ENCODE measurements at places on chromosomes 6 and 20.
A peak's percentile ranks its signal among the peaks of the same experiment; 100 is the strongest.

- DNase-seq = peak; percentile 78
Observed at GRCh38 chr6:149140137-149140909, 177.2 kb upstream of the TAB2 start.

DNA sequence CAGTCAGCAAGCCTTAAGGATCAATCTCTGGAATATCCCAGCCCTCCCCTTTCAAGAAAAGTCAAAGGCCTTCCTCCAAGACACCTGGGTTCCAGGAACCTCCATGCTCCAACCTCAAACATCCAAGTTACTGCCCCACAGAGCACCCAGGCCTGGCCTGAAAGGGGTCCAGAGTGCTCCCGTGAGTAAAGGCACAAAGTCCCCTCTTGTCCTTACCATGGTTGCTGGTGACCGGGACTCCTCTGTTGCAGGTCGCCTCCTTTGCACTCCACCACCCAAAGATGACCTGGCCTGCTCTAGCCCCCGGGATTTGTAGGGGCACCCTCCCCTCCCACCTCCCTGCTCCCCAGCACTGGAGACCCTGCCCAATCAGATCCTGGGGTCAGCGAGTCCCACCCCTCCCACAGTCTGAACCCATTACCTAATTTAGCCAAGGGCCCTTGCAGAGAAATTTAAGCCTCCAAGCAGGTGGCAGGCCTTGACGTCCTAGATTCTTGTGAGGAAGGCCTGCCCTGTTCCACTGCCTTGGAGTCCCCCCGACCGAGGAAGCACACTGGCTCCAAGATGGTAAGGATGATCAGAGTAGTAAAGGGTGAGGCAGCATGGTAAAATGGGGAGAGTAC is at the start of gene TNNC2:
TSS of gene TNNC2 (minus strand) at position 283 of the 623 bp plus-strand sequence. CDS start at position 219, 64 bp downstream.
- DNase-seq = no peak

DNA sequence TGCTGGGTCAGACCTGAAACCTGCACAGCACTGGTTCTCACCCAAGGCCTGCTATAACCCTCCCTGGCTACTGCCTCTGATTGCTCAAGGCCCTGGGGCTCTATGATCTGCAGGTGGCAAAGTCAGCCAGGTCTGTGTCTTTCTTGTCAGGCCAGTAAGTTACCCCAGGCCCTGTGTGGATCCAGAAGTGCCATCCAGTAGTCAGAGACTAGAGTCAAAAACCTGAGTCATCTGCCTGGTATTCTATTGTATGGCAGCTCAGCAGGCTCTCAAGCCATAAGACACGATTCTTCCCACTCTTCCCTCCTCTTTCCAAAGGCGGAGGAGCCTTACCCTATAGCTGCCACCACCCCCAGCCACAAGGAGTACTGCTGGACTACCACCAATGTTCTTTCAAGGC is 593.0 kb downstream of the FRK start:
- DNase-seq = no peak

GRCh38 chr6:117389227-117390057 is 36.3 kb downstream of the ROS1 start:
- DNase-seq = no peak

- peak; percentile 35 for DNase-seq
Observed at GRCh38 chr6:157800420-157801237, 22.4 kb upstream of the SNX9 start.

DNA sequence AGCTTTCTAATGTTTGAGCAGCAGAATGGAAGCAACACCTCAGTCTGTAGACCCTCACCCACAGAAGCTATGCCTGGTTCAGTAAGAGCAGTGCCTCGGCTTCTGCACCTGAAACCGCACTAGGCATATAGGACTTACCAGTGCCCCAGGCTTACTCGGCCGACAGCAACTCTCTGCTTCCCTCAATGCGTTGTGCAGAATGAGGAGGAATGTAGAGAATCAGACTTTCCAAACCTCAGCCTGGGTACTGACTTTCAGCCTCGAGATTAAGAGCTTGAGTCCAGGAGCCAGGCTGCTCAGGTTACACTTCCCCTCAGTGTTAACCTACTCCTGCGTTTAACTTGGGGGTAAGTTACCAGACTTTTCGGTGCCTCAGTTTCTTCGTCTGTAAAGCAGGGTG is 8.6 kb downstream of the EYA2 start:
- DNase-seq = no peak

- DNase-seq = no peak
Observed at GRCh38 chr6:5305968-5306626, 44.8 kb downstream of the FARS2 start.

- DNase-seq = no peak
Observed at GRCh38 chr6:129895692-129896091, 34.6 kb upstream of the TMEM244 start.

DNA sequence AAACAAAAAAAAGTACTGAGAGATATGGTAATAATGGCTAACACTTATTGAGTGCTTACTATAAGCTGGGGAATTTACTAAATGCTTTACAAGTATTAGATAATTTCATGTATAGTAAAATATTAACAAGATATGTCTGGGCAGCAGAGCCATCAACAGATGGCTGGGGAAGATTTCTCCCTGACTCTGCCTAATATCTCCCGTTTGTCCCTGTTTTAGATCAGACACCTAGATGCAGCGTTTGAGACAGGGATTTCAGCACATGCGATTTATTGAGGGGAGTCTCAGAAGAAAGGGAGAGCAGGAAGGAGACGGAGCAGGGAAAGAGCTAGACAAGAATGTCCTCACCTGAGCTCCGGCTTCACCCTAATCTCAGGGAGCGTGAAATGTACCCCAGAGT is 36.9 kb upstream of the ADGRF1 start:
- DNase-seq = no peak

- no peak for DNase-seq
Observed at GRCh38 chr20:39936401-39936800, 752.6 kb downstream of the MAFB start.

DNA sequence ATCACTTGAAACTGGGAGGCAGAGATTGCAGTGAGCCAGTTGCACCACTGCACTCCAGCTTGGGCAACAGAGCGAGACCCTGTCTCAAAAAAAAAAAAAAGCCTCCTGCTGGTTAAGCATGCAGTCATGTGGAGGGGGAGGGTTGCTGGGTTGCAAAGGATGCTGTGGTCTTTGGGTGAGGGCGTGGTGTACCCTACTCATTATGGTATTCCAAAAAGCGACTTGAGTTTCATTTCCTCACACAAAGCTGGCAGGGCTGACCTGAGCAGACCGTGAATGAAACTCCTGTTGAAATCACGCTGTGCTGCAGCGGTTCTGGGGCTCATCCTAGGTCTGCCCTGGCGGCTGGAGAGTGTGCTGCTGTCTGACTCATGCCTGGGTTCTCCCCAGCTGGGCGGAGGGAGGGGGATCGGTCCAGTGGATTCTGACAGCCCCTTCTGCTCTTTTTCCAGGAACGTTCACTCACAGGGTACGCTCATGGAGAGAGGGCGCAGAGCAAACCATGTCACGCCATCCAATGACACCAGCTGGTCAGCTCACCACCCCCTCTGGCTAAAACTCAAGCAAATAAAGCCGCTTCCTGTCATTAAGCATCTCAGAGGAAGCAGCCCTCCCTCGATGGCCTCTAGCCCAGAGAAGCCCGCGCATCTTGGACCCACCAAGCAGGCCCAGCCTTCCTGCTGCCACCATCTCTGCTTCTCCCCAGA is 166.2 kb downstream of the SCML4 start:
- peak; percentile 67 for DNase-seq

DNA sequence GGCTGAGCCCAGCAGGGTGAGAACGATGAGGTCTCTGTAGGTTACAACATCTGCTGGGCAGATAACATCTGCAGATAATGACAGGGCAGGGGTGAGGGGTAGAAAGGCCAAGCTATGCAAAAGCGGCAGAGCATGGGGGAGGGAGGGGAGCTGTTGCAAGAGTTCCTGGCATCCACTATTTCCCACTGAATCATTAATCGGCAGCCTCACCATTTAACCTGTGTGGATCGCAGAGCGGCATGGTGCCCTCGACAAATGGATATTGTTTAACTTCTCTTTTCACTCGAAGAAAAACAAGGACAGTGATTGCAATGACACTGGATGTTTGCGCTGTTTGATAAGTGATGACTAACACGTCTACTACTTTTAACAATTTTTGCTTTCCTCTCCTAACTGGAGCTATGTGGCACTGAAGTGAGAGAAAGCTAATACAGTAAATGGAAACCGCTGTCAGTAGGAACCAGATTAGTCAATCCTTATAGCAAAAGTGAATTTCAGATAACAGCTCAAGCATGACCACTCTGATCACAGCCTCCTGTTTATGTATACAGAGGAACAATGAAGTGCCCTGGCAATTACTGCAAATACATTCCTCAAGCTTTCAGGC is 381.5 kb downstream of the TFAP2A start:
- DNase-seq = no peak

- no peak for DNase-seq
Observed at GRCh38 chr6:150352321-150353296, 16.2 kb upstream of the IYD start.

- no peak for DNase-seq
Observed at GRCh38 chr20:10784554-10785183, 110.9 kb upstream of the JAG1 start.

DNA sequence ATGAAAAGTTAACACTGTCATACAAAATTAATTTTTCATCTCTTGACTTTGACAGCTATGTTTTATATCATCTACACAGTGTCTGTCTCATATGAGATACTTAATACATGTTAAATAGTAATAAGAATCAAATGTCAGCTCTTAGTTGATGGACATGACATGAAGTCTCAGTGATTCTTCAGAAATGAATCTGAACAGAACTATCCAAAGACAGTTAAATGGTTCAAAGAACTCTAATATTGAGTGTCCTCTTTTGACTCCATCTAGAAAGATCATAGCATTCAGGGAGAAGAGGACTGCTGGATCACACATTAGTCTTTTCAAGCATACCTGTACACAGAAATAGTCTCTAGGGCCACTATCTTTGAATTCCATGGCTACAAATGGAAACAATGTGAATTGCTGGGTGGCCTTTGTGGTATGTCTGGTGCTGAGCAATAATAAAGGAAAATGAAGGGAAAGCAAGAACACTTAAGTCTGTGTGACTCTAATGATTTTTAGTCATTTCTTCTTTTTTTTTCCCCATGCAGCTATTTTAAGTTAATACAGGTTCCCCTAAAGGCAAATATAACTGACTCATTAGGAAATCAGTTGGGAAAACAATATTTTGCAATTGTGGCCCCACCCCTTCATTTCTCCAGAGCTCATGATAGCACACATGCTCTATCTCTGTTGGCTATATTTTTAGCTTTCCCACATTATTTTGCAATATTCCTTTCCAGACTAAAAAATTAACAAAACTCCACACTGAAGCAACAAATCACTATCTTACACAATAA is 367.5 kb downstream of the GRIK2 start:
- DNase-seq = no peak

DNA sequence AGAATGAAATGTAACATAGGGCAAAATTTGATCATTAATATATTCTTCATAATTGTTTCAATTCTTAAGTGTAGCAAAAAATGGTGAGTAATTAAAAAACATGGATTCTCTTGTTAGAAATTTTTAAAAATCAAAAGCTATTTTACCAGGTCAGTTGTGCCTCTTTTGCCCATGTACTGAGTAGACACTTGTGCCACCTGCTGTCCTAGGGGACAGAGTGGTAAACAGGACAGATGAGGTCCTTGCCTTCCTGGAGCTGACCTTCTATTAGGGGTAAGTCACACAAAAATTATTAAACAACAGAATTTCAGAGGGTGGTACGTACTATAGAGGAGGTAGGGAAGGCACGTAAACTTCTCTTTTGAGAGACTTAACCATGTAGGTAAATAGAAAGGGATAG is 6.5 kb downstream of the RNF24 start:
- DNase-seq = no peak

GRCh38 chr6:47483516-47483852 is 5.9 kb downstream of the CD2AP start:
- no peak for DNase-seq

GRCh38 chr6:36848658-36849441 is 9.6 kb upstream of the CPNE5 start:
- DNase-seq = no peak

DNA sequence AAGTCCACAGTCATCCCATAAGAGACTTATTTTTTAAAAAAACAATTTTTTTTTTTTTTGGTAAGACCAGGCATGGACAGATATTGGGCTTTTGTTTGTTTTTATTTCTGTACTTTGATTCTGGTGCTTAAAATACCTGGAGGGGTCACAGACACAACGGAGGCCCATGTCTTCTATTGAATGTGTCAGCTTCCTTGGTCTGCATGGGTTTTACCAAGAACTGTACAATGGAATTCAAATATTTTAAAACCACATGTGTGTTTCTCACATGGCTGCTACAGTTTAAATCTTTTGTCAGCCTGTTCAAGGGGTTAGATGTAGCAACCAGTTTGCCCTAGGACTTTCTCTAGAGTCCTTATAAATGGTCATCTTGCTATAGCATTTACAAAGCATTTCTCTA is 139.8 kb downstream of the SOX4 start:
- no peak for DNase-seq

GRCh38 chr6:104710543-104711335 is 149.0 kb downstream of the HACE1 start:
- DNase-seq = no peak

DNA sequence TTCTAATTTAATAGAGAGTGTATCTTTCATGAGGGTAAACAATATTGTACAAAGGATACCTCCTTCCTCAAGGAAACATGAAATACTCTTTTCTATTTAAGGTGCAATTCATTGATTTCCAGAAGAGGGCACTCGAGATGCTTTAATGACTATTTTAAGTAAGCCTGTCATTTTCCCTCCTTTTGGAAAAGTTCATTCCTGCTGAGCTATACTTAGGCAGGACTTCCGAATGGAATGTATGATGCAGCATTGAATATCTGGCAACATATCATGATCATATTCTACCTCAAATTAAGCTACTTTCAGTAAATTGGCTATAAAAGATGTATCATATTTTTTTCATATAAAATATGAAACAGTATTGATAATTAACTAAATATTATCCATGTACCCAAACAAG is 5.0 kb downstream of the DST start:
- DNase-seq = no peak

DNA sequence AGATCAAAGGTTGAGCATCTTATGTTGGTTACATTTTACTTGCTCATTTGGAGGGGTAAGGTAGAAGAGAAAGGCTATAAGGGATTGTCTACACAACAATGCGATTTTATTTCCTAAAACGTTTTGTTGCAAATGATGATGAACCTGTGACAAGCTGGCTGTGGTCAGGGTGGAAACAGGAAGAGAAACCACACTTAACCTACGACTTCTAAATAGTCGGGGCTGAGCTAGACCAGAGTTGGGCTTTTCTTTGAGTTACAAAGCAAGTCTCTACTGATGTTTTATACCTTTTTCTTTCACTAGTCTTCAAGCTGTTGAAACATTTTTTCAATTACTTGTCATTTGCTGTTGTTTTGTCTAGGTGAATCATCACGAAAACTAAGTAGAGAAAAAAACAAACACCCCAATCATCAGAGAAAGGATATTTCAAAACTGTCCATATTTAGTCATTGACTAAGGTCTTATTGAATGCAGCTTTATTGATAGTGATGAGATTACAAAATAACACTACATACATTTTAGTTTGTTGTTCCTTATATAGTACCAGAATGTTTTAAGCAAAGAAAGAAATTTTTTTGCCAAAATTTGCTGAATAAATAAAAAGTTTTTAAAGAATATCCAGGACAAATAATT is 18.0 kb downstream of the KLHL31 start:
- peak; percentile 27 for DNase-seq

Data from stimulated activated CD4-positive, alpha-beta T cell treated with anti-CD3 and anti-CD28 coated beads, Interleukin-1b, Interleukin-23, amount 100 ng/mL, for 48 hours (primary cell).